ENCODE measurements at places on chromosomes 12 and 14.

DNA sequence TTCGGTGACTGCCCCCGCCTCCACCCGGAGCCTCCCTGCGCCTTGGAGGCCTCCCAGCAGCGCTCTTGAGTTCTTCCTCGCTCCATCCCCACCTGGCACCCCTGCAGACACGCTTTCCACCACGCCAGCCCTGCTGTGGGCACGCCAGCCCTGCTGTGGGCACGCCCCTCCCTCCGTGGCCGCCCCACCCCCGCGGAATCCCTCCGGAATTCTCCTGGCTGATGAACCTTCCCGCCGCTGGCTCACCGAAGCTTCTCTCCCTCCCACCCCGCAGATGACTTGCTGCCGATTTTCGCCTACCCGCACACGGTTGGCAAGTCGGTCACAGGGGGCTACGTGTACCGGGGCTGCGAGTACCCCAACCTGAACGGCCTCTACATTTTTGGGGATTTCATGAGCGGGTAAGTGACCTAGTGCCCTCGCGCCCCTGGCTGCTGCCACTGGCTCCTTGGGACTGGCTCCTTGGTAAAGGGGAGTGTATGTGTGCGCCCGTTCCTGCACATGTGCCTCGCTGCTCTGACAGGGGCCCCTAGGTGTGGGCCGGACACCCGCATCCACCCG is 15.2 kb downstream of the HHIPL1 start:
- no peak for DNase-seq

DNA sequence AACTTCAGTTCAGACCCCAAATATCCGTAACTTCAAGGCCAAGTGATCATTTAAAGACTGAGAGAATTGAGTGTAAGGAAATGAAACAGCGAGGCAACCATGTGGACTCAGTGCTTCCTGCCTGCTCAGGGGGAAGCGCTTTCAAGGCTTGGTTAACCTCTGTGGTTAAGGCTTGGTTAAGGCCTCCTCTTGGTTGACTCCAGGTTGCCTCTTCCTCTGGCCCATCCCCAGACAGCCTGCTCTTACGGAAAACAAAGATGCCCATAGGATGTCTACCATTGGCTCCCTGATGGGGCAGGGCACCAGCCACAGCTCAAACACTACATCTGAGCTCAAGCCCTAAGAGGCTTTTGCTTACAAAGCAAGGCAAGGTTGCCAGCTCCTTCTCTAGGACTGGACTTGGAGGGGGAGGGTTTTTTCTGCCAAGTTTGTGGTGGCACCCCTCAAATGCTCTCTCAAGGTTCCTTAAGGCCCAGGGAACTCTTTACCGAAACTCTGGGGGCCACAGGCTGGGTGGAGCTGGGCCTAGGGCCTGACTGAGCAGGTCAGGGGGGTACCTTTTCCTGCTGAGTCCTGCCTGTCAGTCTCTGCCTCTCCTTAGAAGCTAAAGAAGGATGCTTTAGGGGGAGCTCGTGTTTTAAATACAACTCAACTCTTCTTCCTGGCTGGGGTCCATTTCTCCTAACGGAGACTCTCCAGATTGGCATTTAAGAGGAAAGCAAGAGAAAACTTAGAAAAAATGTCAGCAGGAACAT is 13.7 kb downstream of the COL2A1 start:
- peak; percentile 82 for DNase-seq

- DNase-seq, result no peak
Observed at GRCh38 chr12:130933269-130933995, 20.3 kb upstream of the ADGRD1 start.

GRCh38 chr12:1666215-1666614 is 24.7 kb upstream of the ADIPOR2 start:
- DNase-seq, result no peak

DNA sequence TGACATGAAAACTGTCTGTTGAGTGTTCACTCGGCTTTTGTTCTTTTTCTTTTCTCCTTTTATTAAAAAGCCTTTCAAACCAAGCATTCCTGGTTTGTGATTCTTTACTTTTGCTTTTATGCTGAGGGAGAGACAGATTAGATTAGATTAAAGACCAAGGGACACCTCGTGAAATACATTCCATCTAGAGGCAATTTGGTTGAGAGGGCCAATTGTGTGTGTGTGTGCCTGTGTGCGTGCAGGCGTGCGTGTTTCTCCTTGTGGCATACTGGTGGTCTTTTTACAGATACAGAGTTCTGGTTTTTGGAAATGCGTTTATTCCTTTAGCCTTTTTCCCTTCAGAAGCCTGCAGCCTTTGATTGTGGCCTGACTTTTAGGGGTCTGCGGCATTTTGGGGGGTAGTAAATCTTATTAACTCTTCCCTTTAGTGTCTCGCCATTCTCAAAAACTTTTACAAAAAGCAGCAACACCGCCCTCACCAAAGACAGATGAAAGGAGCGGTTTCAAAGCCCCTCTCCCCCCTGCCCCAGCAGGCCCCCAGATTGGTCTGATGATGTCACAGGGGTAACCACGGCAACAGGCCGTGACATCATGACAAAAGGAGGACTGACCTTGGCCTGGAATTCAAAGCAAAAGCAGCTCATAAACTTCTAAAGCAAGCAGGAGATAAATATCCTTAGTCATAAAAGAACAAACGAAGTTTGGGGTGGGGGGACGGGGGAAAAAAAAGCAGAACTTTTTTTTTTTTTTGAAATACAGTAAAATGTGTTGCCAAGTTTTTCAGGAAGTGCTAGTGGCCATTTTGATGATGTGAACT is 84.1 kb upstream of the TBX3 start:
- no peak for DNase-seq

- DNase-seq, result peak; percentile 81
Observed at GRCh38 chr12:117236456-117237001, 46.3 kb upstream of the FBXO21 start.

- no peak for DNase-seq
Observed at GRCh38 chr14:58964598-58964928, 223.9 kb upstream of the DAAM1 start.

DNA sequence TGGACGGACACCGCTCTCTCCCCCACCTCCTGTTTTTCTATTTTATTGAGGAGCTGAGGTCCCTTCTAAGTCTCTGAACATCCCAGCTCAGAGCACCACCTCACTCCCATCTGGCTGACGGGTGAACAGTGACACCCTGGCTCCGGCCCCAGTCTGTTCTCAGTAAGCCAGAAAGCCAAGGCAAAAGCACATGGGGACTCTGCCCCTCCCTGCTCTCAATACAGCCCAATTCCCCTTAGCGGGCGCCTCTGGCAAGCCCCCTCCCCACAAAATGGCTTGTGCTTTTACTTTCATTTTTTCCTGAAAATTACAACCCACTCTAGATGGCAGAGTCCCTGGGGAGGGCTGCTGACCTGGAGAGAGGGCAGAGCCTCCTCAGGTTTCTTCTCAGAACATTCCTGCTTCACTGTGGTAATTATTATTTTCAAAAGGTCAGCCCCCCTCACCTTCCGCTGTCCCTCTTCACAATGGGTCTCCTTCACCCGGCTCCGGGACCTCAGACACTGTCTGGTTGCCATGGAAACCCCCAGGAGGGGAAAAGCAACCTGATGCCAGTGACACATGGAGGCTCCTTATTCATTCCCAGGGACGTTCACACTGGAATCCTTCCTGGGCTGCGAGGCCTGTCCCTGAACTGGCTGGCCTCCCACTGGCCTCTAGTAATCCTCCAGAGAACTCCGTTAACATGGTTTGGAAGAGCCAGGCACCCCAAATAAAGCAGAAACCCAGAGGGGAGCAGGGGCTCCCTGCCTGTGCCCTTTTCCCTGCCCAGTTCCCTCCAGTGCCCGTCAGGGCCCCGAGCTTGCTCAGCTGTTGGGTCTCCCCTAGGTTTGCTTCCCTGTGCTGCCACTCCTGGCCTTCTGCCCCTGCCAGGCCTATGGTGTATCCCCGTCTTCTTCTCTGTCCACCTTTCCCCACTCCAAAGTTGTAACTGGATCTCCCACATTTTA is 15.9 kb downstream of the COL2A1 start:
- DNase-seq, result no peak

DNA sequence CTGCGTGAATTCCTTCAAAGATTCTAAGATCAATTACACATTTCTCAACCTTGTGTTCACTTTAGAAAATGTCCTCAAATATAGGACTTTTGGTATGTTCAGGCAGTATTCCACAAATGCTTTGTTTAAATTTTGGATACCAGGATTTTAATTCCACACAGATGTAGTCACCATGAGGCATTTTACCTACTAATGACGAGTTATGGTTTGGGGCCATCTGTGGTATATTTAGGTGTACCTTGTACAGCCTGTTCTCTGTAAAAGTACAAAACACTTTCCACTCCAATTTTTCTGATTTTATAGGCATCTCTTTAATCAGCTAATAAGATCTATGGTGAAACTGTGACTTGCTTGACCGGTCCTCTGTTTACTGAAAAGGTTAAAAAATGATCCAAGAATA is 275.7 kb upstream of the PRICKLE1 start:
- DNase-seq, result no peak

DNA sequence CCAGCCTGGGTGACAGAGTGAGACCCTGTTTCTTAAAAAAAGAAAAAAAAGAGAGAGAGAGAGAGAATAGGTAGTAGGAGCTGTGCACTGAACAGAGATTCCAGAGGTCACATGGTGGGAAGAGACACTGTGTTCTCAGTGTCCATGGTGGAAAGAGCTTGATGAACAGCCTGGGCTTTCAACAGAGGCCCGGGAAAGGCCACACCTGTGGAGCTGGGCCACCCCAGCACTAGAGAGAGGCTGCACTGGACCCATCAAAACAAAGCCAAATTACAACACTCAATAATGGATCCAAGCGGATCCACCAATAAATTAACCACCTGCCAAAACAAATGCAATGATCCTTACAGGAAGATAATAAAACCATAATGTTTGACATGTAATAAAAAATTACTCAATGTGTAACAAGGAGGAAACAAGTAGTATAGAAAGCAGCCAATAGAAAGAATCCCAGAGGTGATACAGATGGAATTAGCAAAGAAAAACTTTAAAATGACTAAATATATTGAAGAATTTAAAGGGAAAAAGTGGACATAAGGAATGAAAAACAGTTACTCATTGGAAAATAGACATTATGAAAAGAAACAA is 44.8 kb upstream of the BCL2L14 start:
- no peak for DNase-seq

DNA sequence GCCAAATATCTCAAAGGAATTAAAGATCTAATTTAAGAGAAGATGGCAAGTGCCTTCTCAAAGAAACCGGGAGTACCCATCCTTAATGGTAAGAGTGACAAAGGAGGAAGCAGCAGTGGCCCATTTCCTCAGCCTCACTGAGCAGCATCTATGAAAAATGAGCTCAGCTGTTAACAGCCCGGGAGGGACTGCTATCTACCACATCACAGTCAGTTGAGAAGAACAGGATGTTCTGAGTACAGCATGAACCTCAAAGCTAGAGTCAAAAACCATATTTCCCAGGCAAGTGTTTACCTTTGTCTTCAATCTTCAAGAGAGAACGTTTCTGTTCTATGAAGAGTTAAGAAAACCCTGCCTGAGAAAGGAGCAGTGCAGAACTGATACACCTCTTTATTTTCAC is 115.0 kb downstream of the BTG1 start:
- DNase-seq, result peak; percentile 88

- DNase-seq, result no peak
Observed at GRCh38 chr14:91341751-91342154, 75.9 kb downstream of the CCDC88C start.

- no peak for DNase-seq
Observed at GRCh38 chr14:62743560-62743959, 301.7 kb downstream of the KCNH5 start.

DNA sequence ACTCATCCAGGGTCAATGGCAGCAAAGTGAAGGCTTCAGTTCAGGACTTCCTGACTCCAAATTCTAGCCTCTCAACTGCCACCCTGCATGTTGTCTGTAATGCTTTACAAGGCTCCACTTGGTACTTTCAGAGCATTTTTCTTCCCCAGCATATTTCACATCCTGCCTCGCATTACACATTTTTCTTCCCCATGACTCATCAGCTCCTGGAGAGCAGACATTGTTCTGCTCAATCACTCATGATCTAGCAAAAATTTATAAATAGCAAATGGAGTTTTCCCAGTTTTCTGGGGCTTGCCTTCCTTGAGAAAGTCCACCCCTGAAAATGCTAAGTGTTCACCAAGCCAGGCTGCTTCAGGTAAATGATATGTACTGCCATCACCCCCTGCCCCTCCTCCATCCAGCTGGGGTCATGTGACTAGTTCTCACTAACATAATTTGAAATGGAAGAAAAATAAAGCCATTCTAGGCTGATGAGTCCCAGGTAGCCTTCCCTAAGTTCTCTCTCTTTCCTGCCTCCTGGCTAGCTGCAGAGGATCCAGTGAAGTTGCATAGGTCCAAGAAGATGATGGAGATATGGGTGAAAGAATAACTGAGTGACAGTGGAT is 69.4 kb downstream of the ARMH4 start:
- DNase-seq, result no peak

- no peak for DNase-seq
Observed at GRCh38 chr12:116180448-116180847, 97.0 kb downstream of the MED13L start.

DNA sequence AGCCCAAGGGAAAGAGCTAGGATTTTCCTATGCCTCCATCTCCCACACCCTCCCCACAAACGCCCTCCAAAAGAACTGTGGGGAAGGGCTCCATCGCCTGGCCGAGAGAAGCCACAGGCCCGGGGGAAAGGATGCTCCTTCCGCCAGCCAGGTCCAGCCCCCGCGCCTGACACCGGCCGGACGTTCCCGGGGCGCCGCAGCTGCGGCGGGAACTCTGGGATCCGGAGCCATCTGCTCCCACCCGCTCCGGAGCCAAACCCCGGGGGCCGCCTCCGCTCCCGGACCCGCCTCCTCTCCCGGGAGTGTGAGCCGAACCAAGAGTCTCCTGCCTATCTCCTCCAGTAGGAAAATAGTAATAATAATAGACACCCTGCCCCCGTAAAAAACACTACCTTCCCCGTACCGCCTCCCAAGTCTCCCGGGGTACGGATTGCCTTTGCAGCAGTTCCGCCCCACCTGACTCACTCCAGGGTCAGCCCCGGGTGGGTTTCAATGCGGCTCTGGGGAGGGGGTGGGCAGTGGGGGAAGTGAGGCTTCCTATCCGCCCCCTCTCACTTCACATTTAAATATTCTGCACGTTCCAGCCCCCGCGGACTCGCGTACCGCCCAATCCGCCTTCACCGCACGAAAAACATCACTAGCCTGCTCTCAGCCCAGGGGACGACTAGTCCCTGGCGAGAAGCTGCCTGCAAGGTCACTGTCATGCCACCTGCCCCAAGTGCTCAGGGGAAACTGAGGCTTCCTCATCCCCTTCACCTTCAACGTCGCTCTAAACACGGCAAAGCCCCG is 2.4 kb downstream of the AGAP2 start:
- no peak for DNase-seq

GRCh38 chr12:124026755-124027745 is 54.0 kb downstream of the ZNF664 start:
- no peak for DNase-seq

DNA sequence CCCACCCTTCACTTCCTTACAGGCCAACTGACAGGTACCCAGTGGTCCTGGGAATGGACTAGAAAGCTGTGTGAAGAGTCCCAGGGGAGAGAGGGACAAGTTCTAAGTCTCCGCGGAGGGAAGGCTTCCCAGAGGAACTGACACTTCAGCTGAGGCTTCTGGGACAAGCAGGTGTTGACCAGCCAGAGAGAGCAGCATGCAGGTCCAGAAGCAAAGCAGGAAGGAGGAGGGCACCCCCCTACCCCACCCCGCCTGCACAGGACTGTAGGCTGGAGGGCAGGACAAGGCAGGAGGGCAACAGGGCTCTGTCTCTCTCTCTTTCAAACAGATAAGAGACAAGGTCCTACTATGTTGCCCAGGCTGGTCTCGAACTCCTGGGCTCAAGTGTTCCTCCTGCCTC is 58.2 kb upstream of the CORO1C start:
- no peak for DNase-seq

GRCh38 chr14:95475540-95476240 is 40.8 kb downstream of the SYNE3 start:
- no peak for DNase-seq

GRCh38 chr12:57527184-57527583 is 4.6 kb downstream of the MBD6 start:
- DNase-seq, result no peak

- no peak for DNase-seq
Observed at GRCh38 chr14:73807457-73807856, 44.2 kb upstream of the PTGR2 start.
